Hindlimb muscle (tissue), 1 donor: ENCODE measurements at places on chromosomes 7 and 10. TPM values are rescaled to one million over a fixed set of nuclear protein-coding genes. Genes with fewer than 3 reads are reported as not detected.

GRCh38 chr10:110077436-110078130 lies 69.8 kb downstream of the ADD3 start:
- DNase-seq = no peak

GRCh38 chr10:92420546-92421275 lies 129.7 kb downstream of the MARCHF5 start:
- no peak for DNase-seq

The OPN1SW gene
- 2.2 TPM for polyA plus RNA-seq

The IKZF1 gene
- 3.2 TPM for polyA plus RNA-seq

The C7orf33 gene
- polyA plus RNA-seq = 1.5 TPM

- peak; percentile 38 for DNase-seq
Measured at GRCh38 chr10:24209946-24210491, 1.1 kb downstream of the KIAA1217 start.

DNA sequence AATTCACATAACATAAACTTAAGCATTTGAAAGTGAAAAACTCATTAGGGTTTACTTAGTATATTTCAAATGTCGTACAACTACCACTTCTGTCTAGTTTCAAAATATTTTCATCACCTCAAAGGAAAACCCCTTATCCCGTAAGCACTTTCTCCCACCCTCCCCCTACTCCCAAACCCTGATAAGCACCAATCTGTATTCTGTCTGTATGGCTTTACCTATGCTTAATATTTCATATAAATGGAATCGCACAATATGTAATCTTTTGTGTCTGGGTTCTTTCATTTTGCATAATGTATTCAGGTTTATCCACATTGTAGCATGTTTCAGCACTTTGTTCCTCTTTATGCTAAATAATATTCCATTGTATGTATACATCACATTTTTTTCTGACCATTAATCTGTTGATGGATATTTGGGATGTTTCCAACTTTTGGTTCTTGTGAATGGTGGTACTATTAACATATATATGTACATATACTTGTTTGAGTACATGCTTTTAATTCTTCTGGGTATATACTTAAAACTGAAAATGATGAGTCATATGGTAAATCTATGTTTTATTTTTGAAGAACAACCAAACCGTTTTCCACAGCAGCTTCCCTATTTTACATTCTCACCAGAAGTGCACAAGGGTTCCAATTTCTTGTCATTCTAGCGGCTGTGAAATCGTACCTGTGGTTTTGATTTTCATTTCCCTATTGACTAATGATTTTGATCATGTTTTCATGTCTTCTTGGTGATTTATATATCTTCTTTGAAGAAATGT lies 6.2 kb upstream of the STARD3NL start:
- no peak for DNase-seq

- peak; percentile 29 for DNase-seq
Measured at GRCh38 chr7:98021588-98022351, 31.8 kb upstream of the OCM2 start.

The MRLN gene
- polyA plus RNA-seq = 172 TPM

DNA sequence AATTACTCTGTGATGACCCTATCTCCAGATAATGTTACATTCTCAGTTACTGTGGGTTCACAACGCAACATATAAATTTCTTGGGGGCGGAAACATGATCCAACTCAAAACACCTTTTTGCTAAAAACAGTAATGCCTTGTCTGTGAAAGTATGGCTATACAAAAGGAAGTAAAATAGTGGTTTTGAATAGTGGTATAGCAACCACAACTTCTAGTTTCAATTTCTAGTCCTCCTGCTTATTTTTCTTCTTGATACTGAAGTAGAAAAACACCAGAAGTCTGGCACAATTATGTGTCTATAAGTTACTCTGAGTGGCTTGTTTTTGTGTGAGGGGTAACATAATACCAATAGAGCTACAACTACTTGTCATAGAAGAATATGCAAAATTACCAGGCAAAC lies 21.5 kb upstream of the ZNF800 start:
- DNase-seq = no peak

GRCh38 chr7:130278860-130279259 lies 12.2 kb downstream of the CPA2 start:
- DNase-seq = peak; percentile 80

The CUZD1 gene
- polyA plus RNA-seq = 1.0 TPM

DNA sequence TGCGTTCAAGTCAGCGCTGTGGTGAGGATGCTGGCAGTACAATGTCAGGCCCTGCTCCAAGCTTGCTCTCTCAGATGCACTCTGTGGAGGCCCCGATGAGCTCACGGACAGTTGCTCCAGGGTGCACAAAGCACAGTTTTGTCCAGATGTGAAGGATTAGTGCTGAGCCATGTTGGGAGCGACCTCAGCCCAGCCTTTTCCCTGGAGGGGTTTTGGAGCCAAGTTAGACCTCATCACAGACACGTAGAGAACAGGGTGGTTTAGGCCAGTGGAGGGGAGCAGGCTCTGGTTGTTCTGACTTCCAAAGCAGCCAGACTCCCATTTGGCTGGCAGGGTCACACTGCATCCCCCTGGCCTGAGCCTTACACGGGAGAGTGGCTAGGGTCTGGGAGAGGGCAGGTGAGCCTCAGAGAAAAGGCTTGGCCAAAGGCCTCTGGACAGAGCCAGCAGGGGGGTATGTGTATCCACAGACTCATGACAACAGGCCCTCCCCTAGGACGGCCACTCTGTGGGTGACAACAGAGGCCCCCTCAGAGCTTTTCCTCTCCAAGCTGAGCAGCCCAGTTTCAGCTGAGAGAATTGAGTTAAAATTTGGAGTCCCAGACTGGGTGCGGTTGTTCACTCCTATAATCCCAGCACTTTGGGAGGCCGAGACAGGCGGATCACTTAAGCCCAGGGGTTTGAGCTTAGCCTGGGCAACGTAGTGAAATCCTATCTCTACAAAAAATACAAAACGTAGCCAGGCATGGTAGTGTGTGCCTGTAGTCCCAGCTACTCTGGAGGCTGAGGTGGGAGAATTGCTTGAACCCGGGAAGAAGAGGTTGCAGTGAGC lies 4.7 kb downstream of the PLAC9 start:
- peak; percentile 75 for DNase-seq
